ENCODE measurements at places on chromosomes 16 and 17.
A peak's percentile ranks its signal among the peaks of the same experiment; 100 is the strongest.

DNA sequence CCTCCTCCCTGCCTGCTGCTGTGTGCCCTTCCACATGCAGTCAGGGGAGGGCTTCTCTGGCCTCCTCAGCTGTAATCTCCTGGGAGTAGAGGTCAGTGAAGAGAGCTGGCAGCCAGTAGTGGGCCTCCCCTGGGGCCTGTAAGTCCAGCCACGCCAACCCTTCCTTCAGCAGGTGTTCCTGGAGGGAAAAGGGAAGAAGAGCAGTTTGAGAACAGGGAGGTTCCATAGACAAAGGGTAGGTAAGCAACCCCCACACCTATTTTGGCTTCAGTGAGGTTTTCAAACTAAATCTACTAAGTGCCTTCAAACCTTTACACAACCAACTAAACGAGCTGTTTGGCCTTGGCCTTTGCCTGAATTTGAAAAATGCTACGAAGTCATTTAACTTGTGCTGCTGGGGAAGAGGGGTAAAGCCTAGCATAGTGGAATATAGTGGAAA, 14.2 kb downstream of the SNF8 start:
- DNase-seq: no peak

GRCh38 chr16:29809850-29810698, 1.9 kb upstream of the PRRT2 start:
- no peak for DNase-seq

GRCh38 chr17:71423871-71424546, 696.8 kb upstream of the SOX9 start:
- no peak for DNase-seq

DNA sequence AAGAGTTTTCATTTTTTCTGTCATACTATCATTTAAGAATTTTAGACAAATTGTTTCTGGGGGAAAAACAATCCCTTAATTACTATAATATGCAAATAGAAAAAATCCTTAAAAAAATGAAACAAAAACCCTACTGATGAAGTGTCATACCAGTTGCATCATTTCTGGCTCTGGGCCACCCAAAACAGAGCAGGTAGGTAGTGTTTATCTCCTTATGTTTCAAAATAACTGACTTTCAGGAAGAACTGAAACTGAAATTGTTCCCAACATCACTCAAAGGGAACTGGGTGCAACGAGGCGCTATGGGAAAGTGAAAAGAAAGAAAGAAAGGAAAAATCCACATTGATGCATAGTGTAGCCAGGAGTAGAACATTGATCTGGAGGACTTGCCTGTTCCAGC, 653.1 kb upstream of the SOX9 start:
- no peak for DNase-seq

DNA sequence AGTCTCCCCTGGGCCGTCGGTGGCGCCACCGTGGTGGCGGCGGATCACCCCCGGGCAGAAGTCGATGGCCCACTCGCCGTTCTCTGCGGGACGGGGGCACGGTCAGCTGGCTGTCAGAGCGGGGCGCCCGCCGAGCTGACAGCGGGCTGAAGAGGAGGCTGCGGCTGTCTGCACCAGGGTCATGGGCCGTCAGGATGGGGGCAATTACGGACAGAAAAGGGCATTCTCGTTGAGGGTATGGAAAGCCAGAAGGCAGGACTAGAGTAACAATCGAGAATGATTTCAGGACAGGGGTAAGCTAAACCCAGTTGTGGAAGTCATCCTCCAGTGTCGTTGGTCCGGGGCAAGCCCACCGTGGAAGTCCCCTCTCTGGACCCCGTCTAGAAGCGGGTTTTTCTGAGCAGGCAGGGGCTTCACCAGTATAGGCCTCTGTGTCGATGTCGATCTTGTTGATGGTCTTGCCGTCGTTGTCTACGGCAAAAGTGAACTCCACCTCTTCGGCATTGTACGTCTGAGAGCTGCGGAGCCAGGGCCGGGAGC, 1.7 kb downstream of the CHRNE start:
- no peak for DNase-seq

- no peak for DNase-seq
Measured at GRCh38 chr17:1029196-1029921, 32.4 kb downstream of the TIMM22 start.

GRCh38 chr16:75236736-75237397, 14.6 kb downstream of the BCAR1 start:
- DNase-seq: no peak

DNA sequence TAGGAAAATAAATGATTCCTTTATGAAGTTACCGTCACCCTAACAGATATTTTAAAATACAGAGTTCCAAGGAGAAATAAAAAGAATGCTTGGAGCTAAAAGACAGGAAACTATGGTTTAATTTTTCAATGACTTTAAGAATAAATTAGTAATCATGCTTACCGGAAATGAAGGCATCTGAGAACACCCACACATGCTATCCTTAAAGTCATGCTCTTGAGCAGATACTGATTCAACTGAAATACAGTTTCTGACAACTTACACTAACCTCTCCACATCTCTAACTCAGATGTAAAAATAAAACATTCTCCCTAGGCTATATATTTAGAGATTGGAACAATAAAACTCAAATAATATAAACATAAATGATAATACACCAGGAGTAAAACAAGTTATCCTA, 7.8 kb downstream of the PSMD12 start:
- DNase-seq: peak; percentile 30

DNA sequence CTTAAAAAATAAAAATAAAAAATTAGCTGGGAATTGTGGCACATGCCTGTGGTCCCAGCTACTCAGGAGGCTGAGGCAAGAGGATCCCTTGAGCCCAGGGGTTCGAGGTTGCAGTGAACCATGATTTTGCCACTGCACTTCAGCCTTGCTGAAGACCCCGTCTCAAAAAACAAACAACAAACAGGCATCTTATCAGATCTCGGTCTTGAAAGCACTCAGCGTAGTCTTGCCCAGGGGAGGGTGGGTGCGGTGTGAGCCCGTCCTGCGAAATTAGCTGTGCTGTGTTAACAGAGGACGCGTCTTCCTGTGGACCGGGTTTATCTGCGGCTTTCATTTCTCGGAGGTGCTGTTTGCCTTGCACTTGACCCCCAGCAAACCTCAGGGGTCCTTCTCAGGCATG, 5.4 kb downstream of the GAA start:
- no peak for DNase-seq

GRCh38 chr16:26386096-26386495, 680.6 kb upstream of the C16orf82 start:
- no peak for DNase-seq

GRCh38 chr16:74053826-74054225, 242.8 kb upstream of the PSMD7 start:
- no peak for DNase-seq

DNA sequence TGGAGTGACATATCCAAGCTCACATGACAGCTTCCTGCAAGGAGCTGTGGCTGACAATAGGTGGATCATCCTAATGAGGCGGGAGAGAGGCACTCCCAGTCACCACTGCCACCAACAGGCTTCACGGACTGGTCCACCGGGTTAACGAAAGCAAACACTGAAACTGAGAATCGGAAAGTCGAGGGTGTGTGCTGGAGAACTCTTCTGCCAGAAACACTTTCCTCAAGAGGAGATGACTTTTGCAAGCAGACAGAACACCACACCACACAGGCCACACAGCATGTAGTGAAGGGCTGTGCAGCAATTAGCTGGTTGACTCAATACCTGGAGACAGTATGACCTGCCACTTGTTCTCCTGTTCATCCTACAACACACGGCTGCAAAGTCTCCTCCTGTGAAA, 53.0 kb upstream of the DNAJA2 start:
- no peak for DNase-seq

DNA sequence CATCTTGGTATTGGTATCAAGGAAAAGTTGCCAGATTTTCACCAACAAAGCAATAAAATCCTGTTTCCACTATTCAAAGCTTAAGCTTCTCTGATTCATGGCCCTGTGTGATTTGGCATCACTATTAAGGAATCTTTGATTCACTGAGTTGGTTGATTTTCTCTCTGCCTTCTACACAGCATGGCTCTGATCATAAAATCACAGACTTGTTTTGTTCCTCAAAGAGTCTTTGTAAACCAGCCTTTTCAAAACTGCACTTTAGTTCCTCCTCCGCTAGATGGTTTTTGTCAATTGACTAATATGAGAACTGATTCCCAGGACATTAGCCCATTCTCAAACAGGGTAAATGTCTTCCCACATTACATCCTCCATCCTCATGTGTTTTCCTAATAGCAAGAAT, 197.6 kb downstream of the DNAH9 start:
- DNase-seq: no peak

GRCh38 chr17:79399610-79400144, 211.2 kb downstream of the RBFOX3 start:
- no peak for DNase-seq

DNA sequence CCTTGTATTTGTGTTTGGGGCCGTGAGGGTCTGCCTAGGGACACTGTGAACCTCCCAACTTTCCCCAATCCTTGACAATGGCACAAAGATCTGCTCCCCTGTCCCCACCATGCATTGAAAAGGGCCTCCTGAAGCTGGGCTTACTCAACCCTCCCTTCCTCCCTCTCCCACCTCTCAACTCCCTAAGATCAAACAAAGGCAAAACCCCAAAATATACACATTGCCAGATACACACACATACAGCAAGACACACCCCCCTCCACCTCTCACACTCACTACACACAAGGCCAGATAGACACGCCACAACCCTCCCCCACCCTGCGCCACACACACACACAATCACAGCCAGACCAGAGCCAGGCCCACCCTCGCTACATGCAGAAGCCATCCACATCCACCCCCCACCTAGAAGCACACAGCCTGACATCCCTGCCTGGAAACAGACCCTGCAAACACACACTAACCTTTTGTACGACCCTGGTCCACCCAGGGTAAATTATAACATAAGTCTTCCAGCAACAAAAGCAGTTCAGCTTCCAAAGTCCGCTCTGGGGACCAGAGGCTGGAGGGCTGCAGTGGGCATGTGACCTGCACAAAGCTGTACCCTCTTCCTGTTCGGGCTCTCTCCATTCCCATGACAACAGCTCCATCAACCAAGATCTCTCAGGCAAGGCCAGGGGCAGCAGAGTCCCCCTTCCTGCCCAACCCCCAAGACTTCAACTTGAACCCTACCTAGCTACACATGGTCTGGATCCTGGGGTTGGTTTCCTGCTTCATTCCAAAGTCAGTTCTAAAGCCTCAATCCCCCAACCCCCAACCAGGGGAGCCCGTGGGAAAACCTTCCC, 1.9 kb downstream of the PCGF2 start:
- no peak for DNase-seq

Measured in CD4-positive, alpha-beta T cell treated with Interferon alpha-2 for 1 hour (primary cell).